T-helper 22 cell (primary cell): ENCODE measurements at places on chromosomes 12 and 14.

- no peak for DNase-seq
Observed at GRCh38 chr14:67493092-67493717, 4.7 kb upstream of the TMEM229B start.

- no peak for DNase-seq
Observed at GRCh38 chr14:103130017-103130764, 6.9 kb downstream of the TNFAIP2 start.

- DNase-seq = no peak
Observed at GRCh38 chr12:1719139-1719538, 28.3 kb downstream of the ADIPOR2 start.

DNA sequence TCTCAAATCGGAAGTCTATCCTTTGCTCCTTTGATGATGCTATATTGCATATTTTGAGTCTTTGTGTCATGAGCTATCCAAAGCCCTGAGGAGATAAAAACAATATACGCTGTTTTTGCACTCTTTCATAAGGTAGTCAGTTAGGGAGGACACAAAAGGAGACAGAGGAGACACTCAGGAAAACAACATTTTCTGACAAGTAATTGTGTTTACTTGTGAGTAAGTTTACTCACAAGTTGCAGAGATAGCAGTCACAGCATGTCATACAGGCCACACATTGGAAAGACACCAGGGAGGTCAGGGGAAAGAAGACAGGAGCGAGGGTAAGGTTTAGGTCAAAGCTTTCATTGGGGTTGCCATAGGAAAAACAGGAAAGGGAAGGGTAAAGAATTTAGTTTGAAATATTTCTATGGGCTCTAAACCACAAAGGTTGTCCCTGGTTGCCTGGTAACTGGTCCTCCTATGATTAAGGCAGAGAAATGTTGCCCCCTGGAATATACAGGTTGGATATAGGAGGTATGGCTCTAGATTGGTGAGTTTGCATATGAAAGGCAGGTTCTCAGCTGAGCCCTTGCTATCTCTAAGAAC, 7.4 kb upstream of the GABARAPL1 start:
- DNase-seq = no peak

DNA sequence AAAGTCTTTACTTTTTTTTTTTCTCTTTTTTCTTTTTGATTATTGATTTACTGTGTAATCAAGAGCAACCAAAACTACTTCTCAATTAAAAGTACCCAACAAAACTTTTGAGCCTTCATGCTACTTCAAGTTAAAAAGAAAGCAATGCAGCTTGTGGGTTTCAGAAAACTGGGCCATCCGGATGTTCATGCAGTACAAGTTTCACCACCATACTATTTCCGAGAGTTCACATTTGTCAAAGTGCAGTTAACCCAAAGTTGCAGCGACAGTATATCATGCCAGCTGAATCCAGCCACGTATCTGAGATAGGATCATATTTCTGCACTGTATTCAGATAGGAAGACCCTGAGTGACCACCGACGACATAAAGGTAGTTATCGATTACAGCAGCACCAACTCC, 33.0 kb downstream of the KLHL28 start:
- DNase-seq = no peak

- DNase-seq = no peak
Observed at GRCh38 chr14:28754209-28754985, 12.2 kb upstream of the FOXG1 start.

DNA sequence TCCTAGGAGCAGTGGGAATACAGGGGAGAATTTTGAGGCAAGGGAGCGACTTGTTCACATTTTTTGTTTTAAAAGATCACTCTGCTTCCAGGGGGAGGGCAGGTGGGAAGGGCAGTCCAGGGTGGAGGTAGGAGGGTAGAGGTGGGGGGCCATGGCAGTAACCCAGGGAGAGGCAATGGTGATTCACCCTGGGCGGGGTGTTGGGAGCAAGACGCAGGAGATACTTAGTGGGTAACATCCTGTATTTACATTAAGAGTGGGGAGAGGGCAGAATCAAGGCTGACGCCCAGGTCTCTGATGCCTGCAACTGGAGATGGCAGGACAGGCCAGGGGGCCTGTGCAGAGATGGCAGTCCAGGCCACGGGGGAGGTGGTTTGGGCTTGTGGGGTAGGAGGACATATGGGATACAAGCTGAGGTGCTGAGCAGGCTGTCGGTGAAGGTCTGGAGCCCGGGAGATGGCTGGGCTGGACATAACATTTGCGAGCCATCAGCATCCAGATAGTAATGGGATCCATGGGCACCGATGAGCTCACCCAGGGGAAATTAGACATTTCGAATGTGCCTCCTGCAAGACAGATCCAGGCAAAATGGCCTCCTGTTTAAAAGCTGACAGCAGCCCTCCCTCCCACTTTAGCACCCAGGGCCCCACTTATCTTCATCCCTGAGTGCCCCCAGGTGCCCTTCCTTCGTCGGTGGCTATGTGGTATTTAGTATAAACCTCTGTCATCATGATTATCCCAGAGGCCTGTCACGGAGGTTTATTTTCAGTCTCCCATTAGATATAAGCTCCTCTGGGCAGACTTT, 9.3 kb downstream of the EML1 start:
- DNase-seq = no peak

DNA sequence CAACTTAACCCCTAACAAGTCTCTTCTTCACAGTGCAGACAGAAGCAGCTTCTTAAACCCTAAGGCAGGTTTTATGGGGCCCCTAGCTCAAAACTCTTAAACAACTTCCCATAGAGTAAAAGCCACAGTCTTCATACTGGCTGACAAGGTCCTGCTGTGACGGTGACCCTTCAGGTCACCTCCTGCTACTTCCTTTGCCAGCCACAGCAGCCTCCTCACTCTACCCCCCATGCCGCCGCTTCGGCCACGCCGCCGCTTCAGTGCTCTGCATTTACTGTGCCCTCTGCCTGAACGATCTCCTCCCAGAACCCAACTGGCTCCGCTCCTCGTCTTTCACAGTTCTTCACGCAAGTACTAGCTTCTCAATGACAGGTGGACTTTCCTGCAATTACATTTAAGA, 45.5 kb downstream of the ACADS start:
- no peak for DNase-seq

GRCh38 chr12:124523071-124523470, 44.3 kb downstream of the NCOR2 start:
- DNase-seq = no peak

DNA sequence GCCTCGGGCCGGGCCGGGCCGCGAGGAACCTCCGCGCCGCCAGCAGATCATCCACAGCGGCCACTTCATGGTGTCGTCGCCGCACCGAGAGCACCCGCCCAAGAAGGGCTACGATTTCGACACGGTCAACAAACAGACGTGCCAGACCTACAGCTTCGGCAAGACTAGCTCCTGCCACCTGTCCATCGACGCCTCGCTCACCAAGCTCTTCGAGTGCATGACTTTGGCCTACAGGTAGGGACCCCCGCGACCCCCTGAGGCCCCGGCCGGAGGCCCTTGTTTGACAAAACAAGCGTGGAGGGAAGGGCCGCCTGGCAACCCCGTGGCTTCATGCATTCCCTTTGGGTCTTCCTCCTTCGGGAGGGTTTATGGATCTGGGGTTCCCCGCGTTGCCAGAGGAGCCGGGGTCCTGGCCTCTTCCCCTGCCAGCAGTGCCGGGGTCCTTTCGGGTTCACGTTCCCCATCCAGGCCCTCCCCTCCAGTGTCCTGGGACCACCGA, 526 bp downstream of the MLXIP start:
- no peak for DNase-seq

DNA sequence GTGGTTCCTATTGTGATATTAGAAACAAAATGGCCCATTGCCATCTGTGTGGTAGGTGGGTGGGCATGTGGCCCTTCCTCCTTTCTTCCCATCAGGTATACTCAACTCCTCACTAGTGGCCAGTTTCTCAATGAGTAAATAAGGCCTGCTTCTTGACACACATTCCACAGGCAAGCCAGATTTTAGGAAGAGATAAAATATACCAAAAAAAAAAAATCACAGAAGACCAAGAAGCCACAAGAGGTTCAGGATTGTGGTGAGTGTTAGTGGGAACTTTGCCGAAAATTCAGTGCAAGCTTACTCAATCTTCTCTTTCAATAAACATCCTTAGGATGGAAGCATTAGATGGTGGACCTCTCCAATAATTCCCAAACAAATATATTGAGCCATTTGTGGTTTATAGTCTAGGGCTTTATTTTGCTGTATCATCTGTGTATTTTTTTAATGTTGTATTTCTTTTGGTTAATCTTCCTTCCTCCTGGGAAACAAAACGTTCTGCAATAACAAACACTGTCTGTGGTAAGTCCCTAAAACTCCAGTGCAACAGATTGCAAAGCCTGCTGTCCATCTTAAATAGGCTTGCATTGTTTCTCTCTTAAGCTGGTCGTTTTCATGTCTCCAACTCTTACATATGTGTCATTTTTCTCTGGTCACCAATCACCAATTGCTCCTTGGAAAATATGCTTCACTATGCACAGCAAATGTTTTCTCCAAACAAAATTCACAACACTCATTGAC, 289.9 kb upstream of the KITLG start:
- DNase-seq = no peak

GRCh38 chr12:125330645-125331341, 265.6 kb downstream of the AACS start:
- DNase-seq = no peak

GRCh38 chr12:56591126-56591525, 39.0 kb downstream of the BAZ2A start:
- DNase-seq = no peak

DNA sequence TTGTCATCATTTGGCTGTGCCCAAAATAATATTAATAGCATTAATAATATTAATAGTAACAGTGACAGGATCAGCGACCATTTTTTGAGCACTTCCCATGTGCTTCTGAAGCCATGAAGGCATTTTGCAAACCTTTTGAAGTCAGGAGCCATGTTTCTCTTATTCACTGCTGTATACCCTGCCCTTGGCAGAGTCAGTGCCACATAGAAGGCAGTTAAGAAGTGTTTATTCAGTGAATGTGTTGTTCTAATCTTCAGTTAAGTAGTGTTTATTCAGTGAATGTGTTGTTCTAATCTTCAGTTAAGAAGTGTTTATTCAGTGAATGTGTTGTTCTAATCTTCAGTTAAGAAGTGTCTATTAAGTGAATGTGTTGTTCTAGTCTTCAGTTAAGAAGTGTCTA, 319.7 kb upstream of the NAV3 start:
- DNase-seq = no peak

DNA sequence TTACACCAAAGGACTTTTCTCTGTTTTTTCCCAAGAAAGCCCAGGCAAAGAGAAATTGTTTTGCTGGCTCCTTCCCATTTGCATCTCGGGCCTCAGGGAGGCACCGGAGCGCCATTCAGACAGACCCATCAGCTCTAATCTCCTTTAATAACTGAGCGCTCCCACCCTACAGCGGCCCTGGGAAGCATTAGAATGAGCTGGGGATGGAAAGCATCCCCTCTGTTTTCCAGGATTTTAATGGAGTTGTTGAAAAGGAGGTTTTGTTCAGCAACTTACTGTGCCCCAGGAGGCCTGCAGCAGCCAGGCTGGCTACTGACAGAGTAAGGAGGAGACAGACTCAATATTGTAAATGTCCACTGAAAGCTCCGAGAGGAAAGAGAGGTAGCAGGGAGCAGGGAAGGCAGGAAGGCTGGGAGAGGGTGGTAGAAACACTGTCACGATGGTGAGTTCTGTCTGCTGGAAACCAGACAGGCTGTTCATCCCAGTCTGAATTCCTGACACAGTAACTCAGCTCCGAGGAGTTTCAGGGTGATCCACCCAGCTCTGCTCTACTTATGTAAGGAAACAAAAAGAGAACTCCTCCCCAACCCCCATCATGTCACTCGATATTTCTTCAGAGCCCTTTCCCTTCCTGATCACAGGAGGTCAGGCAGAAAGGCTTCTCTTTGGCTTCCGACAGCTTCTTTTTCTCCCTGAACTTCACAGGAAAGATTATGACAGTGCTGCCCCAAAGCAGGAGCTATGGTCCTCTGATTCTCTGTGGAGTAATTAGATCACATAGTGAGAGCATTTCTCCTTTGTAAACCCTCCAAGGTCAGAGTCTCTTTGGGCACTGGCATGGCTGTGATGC, 62.5 kb upstream of the TMEM132D start:
- no peak for DNase-seq

- DNase-seq = no peak
Observed at GRCh38 chr12:90841336-90841735, 113.6 kb downstream of the CCER1 start.

DNA sequence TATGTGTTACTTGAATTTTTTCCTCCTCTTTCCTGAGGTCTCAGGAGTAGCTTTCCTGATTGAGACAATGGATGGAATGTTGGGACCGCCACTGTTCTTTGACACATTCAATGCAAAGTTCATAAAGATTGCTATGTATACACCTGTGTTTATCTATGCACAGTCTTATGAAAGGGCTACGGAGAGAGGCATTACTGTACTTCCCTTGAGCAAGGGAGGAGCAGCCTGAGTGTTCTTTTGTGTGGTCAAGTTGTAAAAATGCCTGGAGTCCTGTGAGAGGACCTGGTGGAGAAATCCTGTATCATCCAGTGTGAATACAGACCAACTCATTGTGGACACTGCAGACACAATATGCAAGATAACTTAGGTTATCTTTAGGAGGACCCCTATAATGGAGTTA, 1.2 kb downstream of the SRGAP1 start:
- no peak for DNase-seq

- DNase-seq = no peak
Observed at GRCh38 chr12:104873374-104873773, 84.7 kb downstream of the SLC41A2 start.

GRCh38 chr14:32336702-32337101, 7.6 kb downstream of the AKAP6 start:
- DNase-seq = no peak

- no peak for DNase-seq
Observed at GRCh38 chr12:49197256-49197655, 8.4 kb upstream of the TUBA1A start.
